Stimulated activated CD4-positive, alpha-beta T cell treated with anti-CD3 and anti-CD28 coated beads, Interleukin-12 subunit alpha, Interleukin-12 subunit beta, amount 100 ng/mL, for 4 hours (primary cell): ENCODE measurements at places on chromosomes 2 and 18.

- no peak for DNase-seq
Observed at GRCh38 chr18:59661891-59662701, 35.1 kb downstream of the CCBE1 start.

DNA sequence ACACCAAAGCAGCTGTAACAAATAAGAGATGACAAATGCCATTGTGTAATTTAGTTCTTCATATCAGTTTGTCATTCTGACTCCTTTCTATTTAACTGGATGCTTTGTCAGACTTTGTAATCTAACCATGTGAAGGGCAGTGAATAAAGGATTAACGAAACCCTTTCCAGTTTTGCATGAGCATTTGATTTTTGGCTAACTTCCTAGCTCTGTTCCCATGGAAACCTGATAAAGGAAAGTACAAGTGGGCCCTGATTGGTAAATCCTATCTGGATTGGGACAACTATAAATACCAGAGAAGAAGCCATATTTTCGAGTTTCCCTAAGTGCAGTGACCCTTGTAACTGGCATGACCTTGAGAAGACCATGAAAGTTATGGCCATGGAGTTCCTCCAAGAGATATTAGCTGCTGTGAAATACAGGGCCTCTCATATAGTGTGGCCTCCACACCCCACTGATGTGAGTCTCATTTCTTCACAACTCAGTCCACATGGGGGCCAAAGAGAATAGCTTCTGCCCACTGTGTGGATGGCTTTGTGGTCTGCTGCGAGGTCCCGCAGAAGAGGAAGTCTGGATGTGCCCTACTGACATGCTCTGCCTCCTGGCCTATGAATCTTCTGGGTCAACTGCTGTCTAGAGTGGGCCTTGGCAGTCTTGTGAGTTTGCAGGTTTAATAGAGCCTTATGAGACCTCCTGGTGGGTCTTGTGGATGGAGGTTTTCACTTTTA lies 38.2 kb upstream of the CYP1B1 start:
- DNase-seq, result no peak

DNA sequence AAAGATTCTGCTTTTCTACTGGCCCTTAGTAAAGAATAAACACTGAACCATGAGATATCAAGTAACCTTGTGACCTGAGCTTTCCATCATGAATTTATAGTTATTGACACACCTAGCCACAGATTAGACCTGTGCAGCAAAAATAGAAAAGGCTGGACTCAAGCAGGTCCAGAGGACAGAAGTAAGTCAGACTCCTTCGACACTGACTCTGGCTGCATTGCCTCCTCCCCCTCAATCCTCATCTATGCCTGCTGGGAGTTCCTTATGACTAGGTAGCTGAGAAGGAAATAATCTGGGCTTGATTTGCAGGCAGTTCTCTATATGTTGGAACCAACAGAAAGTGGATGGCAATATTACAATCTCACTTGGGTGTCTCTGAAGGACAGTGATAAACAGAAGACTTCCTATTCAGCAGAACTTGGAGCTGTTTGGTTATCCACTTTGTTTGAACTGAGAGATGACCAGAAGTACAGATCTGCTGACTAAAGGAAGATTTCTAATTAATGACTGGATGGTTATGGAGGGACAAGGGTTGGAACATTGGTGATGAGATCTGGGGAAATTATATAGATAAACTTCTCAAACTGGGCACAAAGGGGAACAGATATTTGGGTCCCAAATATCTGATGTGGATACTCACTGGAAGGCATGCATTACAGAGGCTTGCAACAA lies 39.4 kb downstream of the ARID5A start:
- DNase-seq, result no peak

DNA sequence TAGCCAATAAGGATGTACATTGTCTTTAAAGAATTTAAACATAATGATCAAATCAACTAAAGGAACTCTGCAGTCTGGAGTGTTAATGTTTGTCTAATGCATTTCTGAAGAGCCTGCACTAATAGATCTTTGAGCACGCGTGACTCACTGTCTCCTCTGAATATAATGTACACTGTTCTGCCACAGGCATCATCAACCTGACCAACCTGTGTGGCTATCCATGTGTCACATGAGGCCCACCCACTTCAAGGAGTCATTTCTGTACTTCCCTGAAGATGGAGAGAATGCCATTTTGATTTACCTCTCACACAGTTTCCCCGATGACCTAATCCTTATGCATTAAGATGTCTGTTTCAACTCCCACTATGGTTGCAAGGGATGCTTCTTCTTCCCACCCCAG lies 434.0 kb upstream of the SPHKAP start:
- DNase-seq, result no peak

- no peak for DNase-seq
Observed at GRCh38 chr2:27959496-27959895, 69.0 kb downstream of the BABAM2 start.

DNA sequence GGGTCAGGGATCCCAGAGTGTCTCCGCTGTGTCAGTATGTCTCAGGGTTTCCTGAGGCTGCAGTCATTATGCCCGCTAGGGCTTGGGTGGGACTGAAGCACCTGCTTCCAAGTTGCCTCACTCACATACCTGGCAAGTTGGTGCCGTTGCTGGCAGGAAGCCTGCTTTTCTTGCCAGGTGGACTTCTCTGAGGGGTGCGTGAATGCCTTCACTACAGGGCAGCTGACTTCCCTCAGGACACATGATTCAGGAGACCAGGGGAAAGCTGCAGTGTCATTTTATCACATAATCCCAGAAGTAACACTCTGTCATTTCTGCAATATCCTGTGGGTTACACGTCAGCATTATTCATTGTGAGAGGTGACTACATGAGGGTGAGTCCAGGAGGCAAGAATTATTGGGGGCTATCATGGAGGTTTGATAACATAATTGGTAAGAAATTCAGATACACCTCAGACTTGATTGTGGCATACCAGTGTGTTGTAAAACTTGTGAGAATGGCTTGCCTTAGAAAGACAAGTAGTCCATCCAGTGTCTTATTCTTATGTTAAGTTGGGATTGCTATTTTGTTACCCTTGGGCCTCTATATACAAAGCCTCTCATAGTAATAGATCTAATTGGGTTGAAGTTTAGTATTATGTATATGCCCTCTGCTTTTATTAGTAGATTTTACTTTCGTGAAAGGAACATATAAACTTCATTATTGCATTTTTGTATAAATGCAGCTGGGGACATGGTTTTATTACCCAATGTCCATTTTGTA lies 44.1 kb downstream of the NEDD4L start:
- DNase-seq, result no peak
